ENCODE measurements at places on chromosomes 6 and 20.

DNA sequence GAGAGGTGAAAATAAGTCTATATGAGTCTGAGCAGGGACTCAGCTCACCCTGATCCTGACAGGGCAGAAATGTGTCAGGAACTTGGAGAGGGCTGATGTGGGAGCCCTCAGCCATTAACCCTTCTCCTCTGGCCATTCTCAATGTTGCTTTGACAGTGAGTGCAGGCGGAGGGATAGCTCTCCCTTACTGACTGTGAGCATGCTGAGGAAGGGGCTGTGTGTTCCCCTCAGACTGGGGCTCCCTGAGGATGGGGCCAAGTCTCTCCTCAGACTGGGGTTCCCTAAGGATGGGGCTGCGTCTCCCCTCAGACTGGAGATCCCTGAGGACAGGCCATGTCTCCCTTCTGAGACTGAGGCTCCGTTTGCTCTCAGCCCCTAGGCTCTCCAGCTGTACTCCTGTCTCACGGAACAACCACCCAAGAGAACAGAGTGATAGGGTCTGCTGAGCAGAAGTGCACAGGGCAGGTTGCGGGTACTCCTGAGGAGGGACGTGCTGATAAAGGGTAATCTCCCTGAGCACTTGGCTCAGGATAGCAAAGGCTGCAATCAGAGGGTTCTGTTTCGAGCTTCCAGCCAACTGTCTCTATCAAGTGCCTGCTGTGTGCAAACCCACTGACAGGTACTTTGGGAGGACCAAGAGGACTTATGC lies 141.0 kb downstream of the MRPL14 start:
- DNase-seq = no peak

DNA sequence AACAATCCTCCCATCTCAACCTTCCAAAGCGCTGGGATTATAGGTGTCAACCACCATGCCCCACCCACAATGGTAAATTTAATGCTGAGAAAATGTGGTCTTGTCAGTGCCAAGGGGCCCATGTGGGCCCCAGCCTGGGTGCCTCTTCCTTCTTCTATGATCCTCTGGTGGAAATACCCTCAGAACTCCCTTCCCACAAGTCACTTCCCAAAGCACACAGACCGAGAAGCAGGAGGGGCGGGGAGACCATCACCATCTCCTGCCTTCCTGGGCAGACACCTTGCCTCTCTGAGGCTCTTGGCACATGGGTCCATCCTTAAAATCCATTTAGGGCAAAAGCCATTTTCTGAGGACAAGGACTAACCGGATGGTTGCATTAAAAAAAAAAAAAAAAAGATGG lies 59.0 kb downstream of the NOL4L start:
- peak; percentile 42 for DNase-seq

DNA sequence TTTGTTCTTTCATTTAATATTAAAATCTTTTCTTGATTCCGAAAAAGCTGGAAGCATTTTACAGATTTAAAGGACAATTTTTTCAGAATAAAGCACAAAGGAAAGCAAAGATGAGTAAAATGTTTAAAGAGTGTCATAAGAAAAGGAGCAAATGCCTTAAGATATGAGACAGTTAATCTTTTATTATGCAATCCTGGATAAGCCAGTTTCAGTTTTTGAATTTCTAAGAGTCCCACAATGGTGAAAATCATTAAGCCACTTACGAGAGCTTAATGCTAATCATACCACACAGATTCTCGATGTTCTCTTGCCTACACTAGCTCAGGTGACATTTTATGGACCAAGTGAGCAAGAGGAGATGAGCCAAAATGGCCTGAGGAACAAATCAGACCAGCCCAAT lies 103.7 kb upstream of the RNF217 start:
- DNase-seq = no peak

- DNase-seq = no peak
Observed at GRCh38 chr6:124660185-124660584, 302.1 kb upstream of the RNF217 start.

GRCh38 chr20:59414936-59415623 lies 114.7 kb downstream of the EDN3 start:
- no peak for DNase-seq

DNA sequence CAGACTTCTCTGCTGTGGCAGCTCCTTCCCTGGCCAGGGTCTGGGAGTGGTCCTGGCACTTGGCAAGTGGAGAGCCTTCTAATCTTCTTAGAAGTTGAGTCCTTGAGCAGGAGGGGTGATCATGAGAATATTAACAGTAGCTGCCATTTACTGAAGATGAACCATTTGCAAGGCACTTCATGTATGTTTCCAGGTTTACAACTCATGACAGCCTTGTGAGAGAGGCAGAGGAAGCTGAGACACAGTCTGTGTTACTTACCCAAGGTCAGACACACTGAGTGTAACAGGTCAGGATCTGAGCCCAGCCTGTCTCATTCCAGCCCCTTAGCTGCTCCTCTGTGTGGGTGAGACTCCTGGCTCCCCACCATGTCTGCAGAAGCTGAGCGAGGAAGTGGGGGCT lies 45.5 kb upstream of the SRF start:
- DNase-seq = no peak

DNA sequence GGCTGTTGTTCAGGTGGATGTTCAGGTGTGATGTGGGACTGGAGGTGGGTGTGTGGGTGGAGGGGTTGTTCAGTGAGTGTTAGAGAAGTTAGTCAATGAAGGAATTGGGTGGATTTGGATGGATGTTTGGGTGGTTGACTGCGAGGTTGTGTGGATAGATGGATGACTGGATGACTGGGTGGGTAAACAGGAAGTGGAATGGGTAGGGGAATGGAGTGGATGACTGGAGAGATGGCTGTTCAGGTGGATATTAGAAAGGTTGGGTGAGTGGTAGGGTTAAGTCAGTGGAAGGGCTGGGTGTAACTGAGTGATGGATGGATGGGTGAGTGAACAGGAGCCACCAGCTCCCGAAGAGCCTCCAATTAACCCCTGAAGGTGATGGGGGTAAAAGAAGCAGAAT lies 27.9 kb downstream of the JPH2 start:
- DNase-seq = no peak

DNA sequence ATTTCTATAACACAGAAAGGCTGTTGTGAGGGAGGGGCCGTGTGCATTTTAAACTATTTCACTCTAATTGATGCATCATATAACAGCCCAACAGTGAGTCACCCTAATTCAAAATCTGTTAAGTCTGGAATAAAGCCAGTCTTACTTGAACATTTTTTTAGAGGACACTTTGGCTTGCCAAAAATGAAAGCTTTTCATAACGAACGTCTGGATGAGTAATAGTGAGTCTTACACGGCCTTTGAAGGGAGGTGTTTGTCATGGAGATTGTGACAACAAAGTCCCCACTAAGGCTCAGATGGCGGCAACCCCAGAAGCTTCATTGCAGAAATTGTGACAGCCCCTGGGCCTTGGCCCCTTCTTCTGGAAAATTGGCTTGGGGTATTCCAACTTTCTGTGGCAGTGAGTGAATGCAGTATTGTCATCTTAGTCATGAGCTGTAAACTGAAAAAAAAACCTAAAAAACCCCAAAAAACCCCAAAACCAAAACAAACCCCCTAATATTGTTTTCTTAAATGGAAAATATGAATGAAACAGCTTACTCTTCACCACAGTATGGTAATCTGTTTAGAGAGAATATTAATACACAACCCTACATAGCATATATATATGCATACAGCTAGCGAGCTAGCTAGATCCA lies 92.6 kb upstream of the CLDN20 start:
- DNase-seq = peak; percentile 79

DNA sequence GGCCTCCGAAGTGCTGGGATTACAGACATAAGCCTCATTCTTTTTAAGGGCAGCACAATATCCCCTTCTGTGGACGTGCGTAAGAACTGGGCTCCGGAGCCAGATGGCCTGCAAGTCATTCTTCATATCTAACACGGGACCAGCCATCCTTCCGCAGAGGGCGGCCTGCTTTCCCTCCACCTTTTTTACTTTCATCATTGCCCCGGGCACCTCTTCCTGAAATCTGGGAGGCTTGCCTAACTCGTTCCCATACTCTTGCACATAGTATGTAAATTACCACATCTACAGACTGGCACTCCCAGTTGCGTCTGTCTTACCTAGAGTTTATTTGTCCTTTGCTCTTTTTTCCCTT lies 29.9 kb upstream of the SLC23A2 start:
- DNase-seq = no peak

GRCh38 chr6:2913621-2914317 lies 10.7 kb upstream of the SERPINB9 start:
- no peak for DNase-seq

DNA sequence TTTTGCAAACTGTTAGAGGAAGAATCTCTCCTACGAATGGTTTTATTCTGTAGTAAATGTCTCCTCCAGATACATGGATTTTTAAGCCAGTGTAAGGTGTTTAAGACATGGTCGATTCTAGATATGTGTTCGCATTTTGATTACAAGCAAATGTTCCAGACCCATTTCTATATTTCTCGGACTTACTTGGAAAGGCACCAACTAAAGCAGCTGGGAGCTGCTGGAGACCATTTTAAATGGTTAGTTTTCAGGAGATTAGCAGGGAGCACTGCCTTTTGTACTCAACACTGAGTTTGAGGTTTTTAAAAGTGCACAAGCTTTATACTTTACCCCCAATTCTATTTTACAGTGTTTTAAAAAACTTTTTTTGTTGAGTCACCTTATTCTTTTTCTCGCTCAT lies 857.0 kb downstream of the KIF16B start:
- no peak for DNase-seq

DNA sequence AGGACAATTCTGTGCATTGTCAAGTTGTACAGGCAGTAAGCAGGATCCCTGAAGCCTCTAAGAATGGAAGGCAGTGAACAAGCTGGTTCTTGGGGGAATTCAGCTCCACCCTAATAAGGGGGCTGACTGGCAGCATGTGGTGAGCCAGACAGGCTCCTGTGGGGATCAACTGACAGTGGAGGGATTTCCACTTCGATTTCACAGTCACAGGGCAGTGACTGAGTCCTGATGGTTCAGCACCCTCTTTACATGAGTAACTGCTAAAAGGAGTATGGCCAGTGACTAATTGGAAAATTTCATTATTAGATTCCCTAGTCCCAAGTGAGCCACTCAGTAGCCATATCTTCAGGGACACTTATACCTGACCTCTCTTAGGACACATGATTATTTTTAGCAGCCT lies 78.4 kb downstream of the NDUFAF5 start:
- no peak for DNase-seq

- no peak for DNase-seq
Observed at GRCh38 chr6:76347539-76347938, 275.1 kb upstream of the IMPG1 start.

DNA sequence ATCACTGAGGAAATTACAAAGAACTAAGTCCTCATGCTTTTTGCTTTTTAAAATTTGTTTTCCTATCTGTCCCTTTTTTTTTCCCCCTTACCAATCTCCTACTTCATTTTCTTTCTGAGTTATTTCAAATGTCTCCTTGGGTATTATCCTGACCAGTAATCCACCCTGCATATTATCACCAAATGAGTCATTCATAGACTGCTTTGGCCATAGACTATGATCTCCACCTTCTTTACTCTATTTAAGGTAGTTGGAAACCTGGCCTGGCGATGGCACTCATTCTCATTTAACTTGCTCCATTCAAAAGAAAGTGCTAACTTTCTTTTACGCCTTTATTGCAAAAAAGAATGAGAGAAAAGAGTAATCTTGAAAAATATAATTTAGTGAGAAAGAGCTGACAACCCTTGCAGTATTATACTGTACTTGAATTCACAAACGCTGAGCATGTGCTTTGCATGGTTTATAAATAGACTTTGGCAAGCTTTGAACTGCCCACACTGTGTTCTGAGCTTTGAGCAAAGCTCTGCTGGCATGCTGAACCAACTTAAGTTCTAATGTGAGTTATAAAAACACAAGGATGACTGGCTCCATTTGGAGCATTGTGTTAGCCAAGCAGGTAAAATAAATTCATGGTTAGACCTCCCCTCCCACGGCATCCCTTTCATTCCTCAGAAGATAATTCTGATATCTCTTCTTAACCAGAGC lies 198.9 kb downstream of the NKAIN2 start:
- DNase-seq = no peak

GRCh38 chr6:5091210-5092069 lies 6.3 kb downstream of the PPP1R3G start:
- DNase-seq = no peak

GRCh38 chr20:21246161-21246560 lies 57.0 kb upstream of the XRN2 start:
- no peak for DNase-seq

DNA sequence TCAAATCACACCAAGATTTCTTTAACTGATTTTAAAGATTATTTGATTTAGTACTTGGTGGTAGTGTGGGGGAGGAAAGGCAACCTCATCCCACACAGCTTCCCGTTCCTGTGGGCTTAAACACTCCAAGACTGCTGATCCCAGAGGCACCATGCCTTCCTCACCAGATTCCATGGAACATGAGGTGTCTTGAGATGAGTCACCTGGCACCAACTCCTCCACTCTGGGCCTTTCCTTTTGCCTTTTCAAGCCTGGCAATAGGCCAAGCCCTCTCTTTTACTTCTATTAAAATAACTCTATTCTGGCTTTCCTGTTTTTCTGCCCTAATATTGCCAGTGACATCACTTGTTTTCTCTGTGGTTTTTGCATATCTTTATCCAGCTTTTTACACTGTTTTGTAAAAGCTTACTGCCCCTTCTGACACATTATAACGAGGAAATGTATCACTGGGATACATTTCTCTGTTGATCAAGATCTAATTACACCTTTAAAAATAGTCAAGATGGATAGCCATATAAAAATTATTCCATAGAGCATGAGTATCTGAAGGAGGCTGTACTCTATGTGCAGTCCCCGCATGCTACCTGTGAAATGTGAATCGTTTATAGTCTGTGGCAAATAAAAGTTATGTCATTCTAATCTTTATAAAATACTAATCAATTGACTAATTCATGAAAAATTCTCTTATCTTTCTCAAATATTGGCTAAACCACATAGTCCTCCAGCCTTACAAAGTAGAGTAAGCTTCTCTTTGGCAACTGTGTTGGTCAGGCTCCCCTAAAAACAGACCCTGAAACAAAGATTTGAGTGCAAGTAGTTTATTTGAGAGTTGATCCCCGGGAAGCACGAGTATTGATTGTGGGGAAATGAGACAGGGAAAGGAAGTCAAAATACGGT lies 257.8 kb upstream of the KCNQ5 start:
- no peak for DNase-seq

DNA sequence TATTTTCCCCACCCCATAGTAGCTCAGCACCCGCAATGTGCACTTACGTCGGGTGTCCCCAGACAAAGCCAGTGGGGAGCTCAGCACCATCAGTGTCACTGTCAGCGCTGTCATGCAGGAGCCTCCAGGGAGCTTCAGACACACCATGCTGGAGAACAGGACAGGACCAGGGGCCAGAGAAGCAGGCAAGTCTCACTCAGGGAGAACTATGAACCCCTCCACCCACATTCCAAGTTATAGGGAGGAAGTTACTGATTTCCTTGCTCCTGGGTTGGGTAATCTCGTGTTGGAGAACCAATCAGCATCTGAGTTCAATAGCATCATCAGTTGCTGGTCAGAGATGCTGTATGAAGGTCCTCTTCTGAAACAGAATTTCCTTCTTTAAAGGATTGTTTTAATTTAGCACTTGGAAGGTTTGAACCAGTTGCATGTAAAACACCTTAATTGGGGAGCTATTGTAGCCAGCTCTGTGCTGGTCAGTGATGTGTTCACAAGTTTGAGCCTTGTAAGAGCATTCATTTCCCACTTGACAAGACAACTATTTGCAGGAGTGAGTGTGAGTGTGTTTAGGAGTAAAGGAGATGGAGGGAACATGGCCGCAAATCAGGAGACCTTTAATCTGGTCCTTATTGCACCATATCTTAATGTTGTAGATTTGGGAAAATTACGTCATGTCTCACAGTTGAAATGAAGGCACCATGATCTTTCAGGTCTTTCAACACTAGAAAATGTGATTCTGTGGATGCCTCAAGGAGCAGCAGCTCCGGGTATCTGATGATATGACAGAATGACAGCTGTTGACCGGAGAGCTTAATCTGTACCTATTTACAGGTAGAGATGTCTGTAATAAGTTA lies at the start of gene HLA-DRB1:
HLA-DRB1 (minus strand) TSS at position 253 of the 854 bp plus-strand sequence; CDS start at position 147, 106 bp downstream.
- peak; percentile 91 for DNase-seq

Measured in GM12878 (cell line).